ENCODE measurements at places on chromosomes 4 and X.

DNA sequence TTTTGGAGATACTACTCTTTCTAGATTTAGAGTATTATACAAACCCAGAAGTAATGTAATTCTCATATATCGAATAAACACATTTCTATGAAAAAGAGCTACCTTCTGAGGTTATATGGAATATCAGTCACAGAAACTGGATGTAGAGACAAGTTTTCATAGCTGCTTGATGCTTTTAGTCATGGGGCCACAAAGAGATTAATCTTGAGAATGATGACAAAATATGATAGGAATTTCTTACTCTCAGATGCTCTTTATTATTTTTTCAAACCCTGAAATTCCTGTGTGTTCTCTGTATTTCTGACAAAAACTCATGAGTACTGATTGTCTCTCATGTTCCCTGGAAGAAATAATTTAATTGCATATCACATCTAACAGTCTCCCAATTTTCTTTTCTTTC, 662.5 kb downstream of the RAPGEF2 start:
- no peak for DNase-seq

DNA sequence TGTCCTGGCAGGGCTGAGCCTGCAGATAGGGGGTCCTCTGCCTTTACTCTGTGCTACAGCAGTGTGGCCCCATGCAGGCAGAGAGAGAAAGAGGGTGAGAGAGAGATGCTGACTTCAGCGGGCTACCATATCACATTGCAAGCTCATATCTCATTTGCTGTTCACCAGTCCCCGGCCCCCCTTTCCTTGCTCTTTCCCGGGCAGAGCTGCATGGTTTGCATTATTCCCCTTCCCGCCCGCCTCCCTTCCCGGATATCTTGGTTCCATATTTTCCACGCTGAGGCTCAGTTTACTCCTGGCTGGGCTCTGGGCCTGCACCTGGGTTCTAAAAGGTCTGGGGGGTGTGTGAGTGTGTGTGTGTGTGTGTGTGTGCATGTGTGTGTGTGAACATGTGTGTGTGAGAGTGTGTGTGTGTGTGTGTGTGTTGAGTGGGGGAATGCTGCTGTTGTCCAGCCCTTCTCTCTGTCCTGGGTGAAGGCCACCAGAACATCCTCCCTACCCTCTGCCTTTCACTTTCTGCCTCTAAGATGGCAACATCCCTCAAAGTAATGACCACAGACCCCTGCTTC, 63.5 kb downstream of the PJA1 start:
- no peak for DNase-seq

DNA sequence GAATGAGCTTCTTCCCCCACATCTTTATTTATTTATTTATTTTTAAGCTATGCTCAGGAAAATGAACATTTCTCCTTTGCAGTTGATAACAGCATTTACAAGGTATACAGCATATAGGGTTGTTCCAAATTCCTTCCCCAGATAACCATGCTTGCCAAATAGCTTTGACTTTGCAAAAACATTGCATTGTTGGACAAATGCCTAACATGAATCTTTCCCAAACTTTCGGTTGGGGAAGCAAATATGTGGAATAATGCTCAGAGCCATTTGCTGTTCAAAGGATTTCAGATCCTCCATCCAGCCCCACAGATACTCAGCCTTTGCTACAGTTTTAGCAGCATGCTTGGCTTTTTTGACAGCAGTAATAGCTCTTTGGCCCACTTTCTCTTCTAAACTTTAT, 127.2 kb upstream of the AGA start:
- no peak for DNase-seq

GRCh38 chr4:169314906-169315305, 44.1 kb upstream of the SH3RF1 start:
- no peak for DNase-seq

GRCh38 chrX:132114607-132115006, 13.2 kb downstream of the FRMD7 start:
- DNase-seq: no peak

DNA sequence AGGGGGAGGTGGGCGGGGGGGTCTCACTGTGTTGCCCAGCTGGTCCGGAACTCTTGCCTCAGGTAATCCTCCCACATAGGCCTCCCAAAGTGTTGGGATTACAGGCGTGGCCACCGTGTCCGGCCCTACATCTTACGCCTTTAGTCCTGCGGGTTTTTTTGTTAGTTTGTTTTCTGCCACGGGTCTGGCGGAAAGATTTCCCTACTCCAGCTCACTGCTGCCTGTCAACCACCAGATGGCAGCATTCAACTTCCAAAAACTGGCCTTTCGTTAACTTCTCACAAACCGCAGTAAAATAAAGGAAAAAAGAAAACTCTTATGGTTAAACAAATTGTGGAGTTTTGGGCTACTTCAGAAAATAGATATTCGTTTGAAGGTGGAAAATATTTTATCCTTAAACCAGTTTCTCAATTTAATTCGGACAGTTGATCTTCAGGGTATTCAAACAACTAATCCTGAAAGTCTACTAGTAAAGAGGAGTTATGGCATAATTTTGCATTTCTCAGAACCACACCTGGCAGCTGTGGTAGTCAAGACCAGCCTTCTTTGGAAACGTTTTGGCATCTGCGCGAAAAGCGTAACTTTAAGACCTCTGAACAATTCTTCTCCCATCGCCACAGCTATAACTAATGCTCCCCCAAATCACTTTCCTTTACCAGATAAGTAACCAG, 41.1 kb downstream of the LUZP4 start:
- DNase-seq: no peak

DNA sequence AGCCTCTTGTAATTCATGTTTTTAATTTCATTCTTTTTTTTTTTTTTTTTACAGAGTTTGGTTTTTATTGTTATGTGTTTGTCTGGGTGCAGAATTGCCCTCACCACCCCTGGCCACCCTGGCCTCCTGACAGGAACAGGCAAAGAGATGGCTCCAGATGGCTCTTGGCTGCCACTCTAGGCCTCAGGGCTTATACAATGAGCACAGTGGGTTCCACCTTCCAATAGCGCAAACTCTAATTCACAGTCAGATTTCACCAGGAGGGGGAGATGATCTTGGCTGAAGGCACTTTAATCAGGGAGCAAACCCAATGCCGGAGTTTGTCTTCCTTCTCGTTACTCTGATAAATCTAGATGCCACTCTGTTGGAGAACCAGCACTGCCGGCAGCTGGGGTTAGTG, 24.8 kb downstream of the CPE start:
- no peak for DNase-seq

DNA sequence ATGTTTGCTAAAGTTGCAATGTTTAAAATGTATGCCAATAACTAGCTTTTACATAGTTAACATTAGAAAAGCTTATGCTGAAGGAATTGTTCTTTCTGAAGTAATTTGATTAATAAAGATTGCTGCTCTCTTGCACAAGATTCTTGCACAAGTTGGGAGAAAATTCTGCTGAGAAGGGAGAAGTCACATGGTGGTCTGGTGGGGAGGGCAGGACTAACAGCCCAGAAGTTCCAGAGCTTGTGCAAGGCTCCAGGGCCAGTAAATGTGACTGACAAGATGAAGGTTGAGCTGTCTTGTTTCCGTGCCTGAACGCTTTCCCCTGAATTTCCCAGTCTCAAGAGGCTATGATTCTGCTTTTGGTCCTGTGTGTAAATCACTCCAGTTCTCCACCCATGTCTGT, 112.9 kb upstream of the VCX start:
- DNase-seq: no peak

DNA sequence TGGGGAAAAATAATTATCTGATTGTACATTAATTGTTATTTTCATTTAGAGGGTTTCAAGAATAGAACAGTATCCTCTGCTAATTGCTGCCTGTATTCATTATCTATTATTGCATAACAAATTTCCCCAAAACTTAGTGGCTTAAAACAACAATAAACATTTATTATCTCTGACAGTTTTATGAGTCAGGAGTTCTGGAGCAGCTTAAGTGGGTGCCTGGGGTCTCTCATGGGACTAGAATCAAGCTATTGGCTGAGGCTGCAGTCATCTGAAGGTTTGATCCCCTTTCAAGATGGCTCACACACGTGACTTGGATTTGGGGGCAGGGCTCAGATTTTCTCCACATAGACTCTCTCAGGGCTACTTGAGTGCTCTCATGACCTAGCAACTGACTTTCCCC, 98.1 kb upstream of the JADE1 start:
- no peak for DNase-seq

Data from AG09319 (cell line).